Natural killer cell treated with Interleukin-12 subunit alpha and Interleukin-12 subunit beta and Interleukin-15 and Interleukin-18, amount 100 ng/mL, for 72 hours (primary cell): ENCODE measurements at places on chromosomes 7 and 10. TPM values are rescaled to one million over a fixed set of nuclear protein-coding genes. Genes with fewer than 3 reads are reported as not detected.

The CCL26 gene
- total RNA-seq: not detected

The VSTM4 gene
- total RNA-seq: 0.25 TPM

DNA sequence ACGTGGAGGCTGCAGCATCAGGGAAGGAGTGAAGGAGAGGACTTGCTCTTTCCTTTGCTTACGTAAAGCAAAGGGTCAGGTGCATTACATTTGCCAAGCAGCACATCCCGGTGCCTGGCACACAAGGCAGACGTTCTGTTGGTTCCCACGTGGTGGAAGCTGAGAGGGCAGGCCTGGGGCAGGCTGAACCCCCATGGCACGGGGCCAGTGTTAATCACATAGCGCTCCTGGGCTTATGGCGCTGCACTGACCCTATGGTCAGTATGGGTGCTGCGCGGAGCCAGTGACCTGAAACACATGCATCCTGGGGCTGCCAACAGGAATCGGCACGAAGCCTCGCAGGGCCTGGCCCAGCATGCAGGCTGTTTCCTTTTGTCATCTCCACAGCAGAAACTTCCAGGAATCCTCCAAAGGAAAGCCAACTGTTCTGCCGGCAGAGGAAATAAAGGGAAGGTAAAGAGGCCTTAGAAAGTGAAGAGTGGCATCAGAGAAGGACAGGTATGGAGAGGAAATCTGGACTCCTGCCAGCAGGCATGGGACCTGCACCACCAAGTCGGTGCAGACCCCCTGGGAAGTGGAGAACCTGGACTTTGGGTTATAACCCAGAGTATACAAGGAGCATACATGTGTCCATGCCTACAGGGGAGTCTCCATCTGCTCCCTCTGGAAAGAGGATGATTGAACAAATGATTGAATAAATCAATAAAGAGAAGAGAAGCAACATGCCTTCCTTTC, 560.2 kb downstream of the TCERG1L start:
- DNase-seq: no peak

DNA sequence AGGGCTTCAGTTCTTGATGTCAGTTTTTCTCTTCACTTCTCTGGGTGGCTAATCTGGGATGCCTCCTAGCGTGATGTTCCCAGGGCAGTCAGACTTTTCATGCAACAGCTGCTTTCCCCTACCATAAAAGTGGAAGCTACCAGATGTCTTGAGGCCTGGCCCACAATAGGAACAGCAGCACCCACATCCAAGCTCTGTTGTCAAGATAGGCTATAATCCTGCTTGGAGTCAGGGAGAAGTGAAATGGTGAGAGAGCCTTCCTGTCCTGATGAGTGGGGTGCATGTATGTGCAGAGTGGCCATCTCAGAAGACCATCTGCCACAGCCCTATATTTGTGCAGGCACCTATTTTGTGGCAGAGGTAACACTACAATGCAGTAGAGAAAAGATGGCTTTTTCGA, 108.0 kb downstream of the HTR5A start:
- DNase-seq: no peak

- DNase-seq: no peak
Observed at GRCh38 chr7:136528329-136528728, 340.1 kb upstream of the CHRM2 start.

- DNase-seq: no peak
Observed at GRCh38 chr7:131899271-131900030, 343.0 kb upstream of the PODXL start.

- no peak for DNase-seq
Observed at GRCh38 chr7:28408105-28408959, 4.0 kb upstream of the CREB5 start.

The UBE2D1 gene
- 12.7 TPM for total RNA-seq

- peak; percentile 48 for DNase-seq
Observed at GRCh38 chr7:151891753-151892152, 14.8 kb upstream of the PRKAG2 start.
